Activated naive CD4-positive, alpha-beta T cell treated with anti-CD3 and anti-CD28 coated beads for 36 hours (primary cell): ENCODE measurements at places on chromosomes 1 and 21.

GRCh38 chr1:216758161-216758560, 34.9 kb upstream of the ESRRG start:
- H3K27ac ChIP-seq, result no peak overlapping the region
- no peaks in the 10 kb centered on the region for H3K27me3 ChIP-seq
- no peak overlapping the region for H3K4me3 ChIP-seq
- DNase-seq, result no peak
- H3K4me1 ChIP-seq, result no peaks in the 10 kb centered on the region
- H3K36me3 ChIP-seq, result no peaks in the 10 kb centered on the region

DNA sequence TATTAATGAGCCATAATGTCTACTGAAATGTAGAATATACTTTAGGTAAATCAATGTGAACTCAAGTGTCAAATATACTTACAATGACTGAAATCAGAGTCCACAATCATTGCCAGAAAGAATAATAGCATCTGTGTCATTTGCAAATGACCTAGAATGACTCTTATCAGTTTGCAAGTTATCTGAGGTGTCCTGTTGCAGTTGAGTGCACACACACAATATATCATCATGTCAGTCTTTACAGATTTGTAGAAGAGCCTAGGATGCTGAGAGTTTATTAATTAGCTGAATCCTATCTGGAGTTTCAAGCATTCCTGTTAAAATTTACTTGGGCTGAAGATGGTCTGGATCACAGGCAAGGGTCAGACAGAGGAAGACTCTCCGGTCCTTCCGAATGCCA, 324.0 kb upstream of the GREM2 start:
- no peaks in the 10 kb centered on the region for H3K4me1 ChIP-seq
- H3K27me3 ChIP-seq, result no peaks in the 10 kb centered on the region
- no peak for DNase-seq
- no peak overlapping the region for H3K27ac ChIP-seq
- H3K36me3 ChIP-seq, result no peaks in the 10 kb centered on the region
- H3K4me3 ChIP-seq, result no peak overlapping the region

- H3K4me3 ChIP-seq, result no peak overlapping the region
- no peaks in the 10 kb centered on the region for H3K4me1 ChIP-seq
- H3K36me3 ChIP-seq, result no peaks in the 10 kb centered on the region
- no peak overlapping the region for H3K27ac ChIP-seq
These were observed 175.9 kb downstream of the PAPPA2 start for GRCh38 chr1:176638713-176639526.

GRCh38 chr1:168836469-168836868, 107.5 kb upstream of the DPT start:
- H3K36me3 ChIP-seq, result no peaks in the 10 kb centered on the region
- no peaks in the 10 kb centered on the region for H3K27me3 ChIP-seq
- H3K4me3 ChIP-seq, result no peak overlapping the region
- no peak for DNase-seq

GRCh38 chr1:36351227-36351977, 28.0 kb upstream of the EVA1B start:
- no peaks in the 10 kb centered on the region for H3K27me3 ChIP-seq
- H3K4me1 ChIP-seq, result peaks cover 30% of the 10 kb centered on the region
- no peak for DNase-seq
- peaks cover 14% of the 10 kb centered on the region for H3K36me3 ChIP-seq
